SK-MEL-5 (cell line): ENCODE measurements at places on chromosomes 11 and 22. TPM values are rescaled to one million over a fixed set of nuclear protein-coding genes. Genes with fewer than 3 reads are reported as not detected.

DNA sequence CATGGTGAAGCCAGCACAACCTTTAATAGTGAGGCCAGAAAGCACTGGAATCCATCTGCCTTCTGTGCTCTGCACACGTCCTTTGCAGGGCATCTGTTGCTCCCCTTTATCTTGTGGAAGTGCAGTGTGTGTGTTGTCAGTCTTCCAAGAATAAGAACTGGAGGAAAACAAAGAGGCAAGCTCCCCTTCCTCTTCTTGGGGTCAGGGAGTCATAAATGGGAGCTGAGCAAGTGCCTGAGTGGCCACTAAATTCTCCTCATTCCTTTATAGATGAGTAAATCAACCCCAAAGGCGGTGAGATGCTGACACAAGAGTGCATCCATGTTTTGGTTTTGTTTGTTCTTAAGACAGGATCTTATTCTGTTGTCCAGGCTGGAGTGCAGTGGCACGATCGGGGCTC lies 38.3 kb downstream of the WT1 start:
- no peak for DNase-seq

DNA sequence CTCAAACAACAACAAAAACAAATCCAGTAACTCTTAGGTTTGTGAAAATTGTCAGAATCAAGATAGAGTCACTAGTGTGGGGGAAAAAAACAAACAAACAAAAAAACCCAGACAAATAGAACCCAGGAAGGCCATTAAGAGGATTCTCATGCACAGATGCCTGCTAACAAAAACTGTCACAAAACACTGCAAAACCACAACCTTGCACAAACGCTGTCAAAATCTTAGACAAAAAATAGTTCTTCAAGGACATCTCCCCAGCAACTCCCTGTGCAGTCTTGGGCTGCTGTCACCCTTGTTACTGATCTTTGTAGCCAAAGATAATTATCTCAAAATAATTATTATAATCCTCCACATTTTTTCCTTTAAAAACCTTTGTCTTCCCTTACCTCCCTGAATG lies 4.6 kb upstream of the ZBED5 start:
- DNase-seq = no peak

DNA sequence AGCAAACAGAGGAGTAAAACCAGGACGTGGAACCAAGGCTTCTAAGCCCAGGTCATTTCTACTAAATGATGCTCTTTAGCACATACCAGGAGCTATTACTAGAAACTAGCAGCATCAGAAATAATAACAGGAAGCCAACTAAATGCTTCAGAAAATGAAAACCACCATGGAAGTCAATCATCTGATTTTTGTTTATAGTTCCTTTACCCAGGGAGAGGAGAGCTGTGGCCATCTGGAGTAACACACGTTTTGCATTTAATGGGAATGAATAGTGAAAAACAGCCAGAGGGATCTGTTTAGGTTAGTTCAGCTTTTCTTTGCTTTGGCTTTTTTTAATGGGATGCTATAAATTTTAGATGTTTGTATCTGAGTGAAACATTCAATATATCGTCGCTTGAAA lies 250.7 kb upstream of the ARHGAP20 start:
- no peak for DNase-seq

- DNase-seq = peak; percentile 8
Observed at GRCh38 chr11:129814244-129815014, 1.2 kb upstream of the TMEM45B start.

DNA sequence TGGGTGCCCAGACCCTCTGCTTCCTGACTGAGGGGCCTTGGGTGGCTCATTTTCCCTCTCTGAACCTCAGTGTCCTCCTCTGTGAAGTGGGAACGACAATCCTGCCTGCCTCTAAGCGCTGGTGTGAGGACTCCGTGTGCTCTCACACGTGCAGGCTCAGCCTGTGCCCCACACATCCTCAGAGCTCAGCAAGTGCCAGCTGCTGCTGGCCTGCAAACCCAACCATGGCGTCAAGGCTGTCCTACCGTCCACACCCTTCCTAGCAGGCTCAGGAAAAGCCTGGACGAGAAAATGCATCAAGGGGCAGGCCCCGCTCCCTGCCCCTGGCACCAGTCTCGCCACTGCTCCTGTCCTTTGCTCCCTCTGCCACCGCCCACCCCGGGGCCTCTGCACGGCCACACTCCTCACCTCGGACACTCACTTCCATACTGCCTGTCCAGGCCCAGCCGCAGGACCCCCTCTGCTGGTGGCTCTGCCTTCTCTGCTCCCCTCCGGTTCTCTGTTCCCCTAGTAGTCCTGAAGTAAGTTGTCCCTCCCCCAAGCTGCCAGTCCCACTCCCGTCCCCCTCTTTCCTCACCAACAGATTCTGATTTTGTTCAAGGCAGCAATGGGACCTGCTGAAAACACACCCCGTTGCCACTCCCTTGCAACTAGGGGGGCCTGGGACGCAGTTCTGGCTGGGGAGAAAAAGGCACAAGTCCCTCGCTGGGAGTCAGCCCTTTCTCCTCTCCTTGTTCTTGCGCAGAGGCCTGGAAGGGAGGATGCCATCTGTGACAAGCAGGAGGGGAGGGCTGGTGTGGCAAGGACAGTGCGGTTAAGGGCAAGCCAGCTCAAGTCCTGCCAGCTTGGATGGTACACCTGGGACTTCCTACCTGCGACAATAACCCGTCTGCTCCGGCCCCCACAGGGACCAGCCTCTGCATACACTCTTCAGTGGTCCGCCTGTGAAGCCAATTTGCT lies 62.2 kb downstream of the ARFGAP3 start:
- DNase-seq = no peak

DNA sequence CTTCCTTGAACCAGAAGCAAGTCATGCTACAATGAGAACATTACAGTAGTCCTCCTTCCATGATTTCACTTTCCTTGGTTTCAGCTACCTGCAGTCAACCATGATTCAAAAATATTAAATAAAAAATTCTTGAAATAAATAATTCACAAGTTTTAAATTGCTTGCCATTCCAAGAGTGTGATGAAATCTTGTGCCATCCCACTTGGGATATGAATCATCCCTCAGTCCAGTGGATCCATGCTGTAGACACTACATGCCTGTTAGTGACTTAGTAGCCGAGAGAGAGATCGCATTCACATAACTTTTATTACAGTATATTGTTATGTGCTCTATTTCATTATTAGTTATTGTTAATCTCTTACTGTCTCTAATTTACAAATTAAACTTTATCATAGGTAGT lies 6.0 kb downstream of the HOATZ start:
- no peak for DNase-seq

DNA sequence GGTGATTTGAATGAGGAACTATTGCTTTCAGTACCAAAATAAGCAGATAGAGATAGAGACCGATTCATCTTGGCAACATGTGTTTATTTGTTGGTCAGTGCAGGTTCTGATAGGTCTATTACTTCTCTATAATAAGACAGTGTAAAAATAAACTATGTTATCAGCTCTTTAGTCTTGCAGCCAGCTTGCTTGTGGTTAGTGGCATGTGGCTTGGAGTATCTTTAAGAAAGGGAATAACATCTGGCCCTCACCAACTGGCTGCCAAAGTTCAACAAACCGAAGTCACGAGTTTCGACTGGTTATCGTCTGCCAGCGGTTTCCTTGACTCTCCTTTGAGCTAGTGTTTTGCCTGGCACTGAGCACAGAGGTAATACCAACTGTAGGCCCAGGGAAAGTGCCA lies 71.8 kb downstream of the CTTN start:
- peak; percentile 46 for DNase-seq

- DNase-seq = no peak
Observed at GRCh38 chr11:66324664-66325063, 7.8 kb upstream of the CD248 start.

GRCh38 chr11:19398772-19399527 lies 158.2 kb upstream of the E2F8 start:
- DNase-seq = no peak

- DNase-seq = no peak
Observed at GRCh38 chr11:79101656-79102055, 339.2 kb downstream of the TENM4 start.

GRCh38 chr11:122521626-122522025 lies 133.9 kb upstream of the UBASH3B start:
- no peak for DNase-seq

GRCh38 chr11:76649851-76650372 lies 20.6 kb downstream of the LRRC32 start:
- DNase-seq = no peak

- DNase-seq = no peak
Observed at GRCh38 chr22:38213319-38213989, 11.7 kb downstream of the MAFF start.

GRCh38 chr11:17389957-17390649 lies 1.6 kb upstream of the KCNJ11 start:
- no peak for DNase-seq

DNA sequence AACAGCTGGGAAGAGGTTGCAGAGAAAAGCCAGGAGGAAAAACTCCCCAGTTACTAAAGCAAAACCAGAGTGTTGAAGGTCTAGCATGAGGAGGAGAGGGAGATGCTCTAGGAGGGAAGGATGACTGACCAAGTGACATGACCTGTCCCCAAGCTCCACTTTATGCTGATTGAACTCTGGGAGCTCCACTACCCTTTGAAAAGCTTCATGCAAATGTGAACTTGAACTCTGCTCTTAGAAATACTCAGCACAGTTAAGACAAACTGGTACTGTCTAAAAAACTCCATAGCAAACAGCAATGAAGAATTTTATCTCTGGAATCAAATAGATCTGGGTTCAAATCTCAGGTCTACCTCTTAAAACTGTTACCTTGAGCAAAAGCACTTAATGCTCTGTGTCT lies 14.5 kb upstream of the POU2AF1 start:
- DNase-seq = no peak

- DNase-seq = no peak
Observed at GRCh38 chr11:44559207-44559939, 6.1 kb upstream of the CD82 start.

DNA sequence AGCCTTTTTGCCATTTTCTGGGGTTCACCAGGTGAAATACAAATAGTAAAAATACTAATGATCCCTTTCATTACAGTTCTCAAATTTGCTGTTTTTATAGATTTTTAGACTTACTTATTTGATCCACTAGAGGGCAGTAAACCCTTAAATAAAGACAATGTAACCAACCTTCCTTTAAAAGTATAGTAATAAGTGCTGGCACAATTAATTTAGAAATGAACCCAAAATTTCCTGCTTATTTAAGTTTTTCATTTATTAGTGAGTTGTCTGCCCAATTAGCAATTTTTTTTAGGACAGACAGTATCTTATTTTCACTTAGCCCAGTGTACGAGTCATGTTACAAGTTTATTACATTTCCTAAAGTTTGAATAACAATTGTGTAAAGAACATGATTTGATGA lies 4.7 kb downstream of the DDIAS start:
- DNase-seq = peak; percentile 55

GRCh38 chr22:47204002-47204979 lies 441.8 kb downstream of the TBC1D22A start:
- no peak for DNase-seq

- no peak for DNase-seq
Observed at GRCh38 chr11:73113426-73113825, 28.7 kb downstream of the FCHSD2 start.

DNA sequence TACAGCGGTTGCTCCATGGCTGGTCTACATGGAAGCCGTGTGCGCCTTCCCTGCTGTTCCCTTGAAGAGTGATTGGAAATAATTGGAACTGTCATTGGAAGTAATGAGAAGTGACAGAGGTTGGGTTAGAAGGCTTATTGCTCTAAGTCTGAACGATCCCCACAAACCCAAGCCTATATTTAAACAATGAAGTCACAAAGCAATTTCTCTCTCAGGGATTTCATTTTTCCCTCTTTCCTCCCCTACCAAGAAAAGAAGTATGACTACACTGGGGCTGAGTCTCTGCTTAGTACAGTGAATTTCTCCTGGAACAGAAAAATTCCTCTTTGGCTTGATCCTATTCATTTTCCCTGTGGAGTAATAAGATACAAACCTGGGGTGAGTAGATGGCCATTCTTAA lies 7.8 kb downstream of the CLMP start:
- no peak for DNase-seq

GRCh38 chr11:113475160-113475761 lies at the start of gene DRD2:
DRD2 (minus strand) TSS chr11:113475398; CDS start chr11:113424651, 50,747 bp downstream.
- DNase-seq = no peak

DNA sequence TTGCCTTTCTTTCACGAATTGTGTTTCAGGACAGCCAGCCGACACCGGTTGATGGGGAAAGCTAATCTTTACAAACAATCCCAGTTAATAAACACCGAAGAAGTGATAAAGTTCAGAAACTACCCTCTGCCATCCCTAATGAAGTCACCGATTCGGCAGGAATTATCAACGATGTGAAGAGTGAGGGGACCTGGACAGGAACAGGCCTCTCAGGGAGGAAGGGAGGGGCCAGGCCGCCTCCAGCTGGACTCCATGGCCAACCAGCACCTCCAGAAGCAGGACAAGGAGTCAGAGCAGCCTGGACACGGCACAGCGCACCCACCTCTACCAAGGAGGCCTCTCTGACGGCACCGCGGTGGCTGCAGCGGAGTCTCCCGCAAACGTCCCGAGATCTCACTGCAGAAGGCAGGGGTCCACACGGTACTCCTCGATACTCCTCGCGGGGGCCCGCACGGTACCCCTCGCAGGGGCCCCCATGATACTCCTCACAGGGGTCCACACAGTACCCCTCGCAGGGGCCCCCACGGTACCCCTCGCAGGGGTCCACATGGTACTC lies 3.9 kb downstream of the TOLLIP start:
- DNase-seq = no peak

GRCh38 chr11:35138943-35139721 lies at the start of gene CD44:
CD44 (plus strand) TSS chr11:35139171; CDS start chr11:35139304, 133 bp downstream.
- DNase-seq = peak; percentile 67

OR5A1 gene
- total RNA-seq = not detected in 2 replicates

JAML gene
- not detected in 2 replicates for total RNA-seq

NFAM1 gene
- total RNA-seq = not detected in 2 replicates

SMIM35 gene
- total RNA-seq = not detected in 2 replicates

BCO2 gene
- total RNA-seq = 0.37 and 1.4 TPM in 2 replicates

KCNJ11 gene
- total RNA-seq = not detected in 2 replicates

RIC3 gene
- total RNA-seq = 0.34 and 2.6 TPM in 2 replicates

MRPL49 gene
- 52.2 and 53.9 TPM in 2 replicates for total RNA-seq

GGTLC2 gene
- total RNA-seq = not detected in 2 replicates

C11orf91 gene
- 0.29 TPM in 1 of 2 replicates, not detected in the other for total RNA-seq

CHEK1 gene
- total RNA-seq = 21.8 and 25.0 TPM in 2 replicates

SLC37A2 gene
- total RNA-seq = 184 TPM in 2 replicates

NCR3LG1 gene
- total RNA-seq = 5.7 and 6.6 TPM in 2 replicates

PRR5 gene
- 11.1 and 11.3 TPM in 2 replicates for total RNA-seq

TMPRSS13 gene
- total RNA-seq = 1.1 and 1.4 TPM in 2 replicates
